ENCODE measurements at places on chromosomes 3 and 15.

GRCh38 chr3:7766530-7766929 is 735.1 kb upstream of the LMCD1 start:
- peaks cover 2% of the 10 kb centered on the region for H3K27me3 ChIP-seq
- H3K4me1 ChIP-seq: no peaks in the 10 kb centered on the region
- no peak overlapping the region for H3K4me3 ChIP-seq
- no peaks in the 10 kb centered on the region for H3K36me3 ChIP-seq
- DNase-seq: no peak

GRCh38 chr3:76694063-76694462 is 345.8 kb upstream of the ROBO2 start:
- no peak for DNase-seq
- no peaks in the 10 kb centered on the region for H3K4me1 ChIP-seq
- no peak overlapping the region for H3K4me3 ChIP-seq
- H3K27me3 ChIP-seq: no peaks in the 10 kb centered on the region

DNA sequence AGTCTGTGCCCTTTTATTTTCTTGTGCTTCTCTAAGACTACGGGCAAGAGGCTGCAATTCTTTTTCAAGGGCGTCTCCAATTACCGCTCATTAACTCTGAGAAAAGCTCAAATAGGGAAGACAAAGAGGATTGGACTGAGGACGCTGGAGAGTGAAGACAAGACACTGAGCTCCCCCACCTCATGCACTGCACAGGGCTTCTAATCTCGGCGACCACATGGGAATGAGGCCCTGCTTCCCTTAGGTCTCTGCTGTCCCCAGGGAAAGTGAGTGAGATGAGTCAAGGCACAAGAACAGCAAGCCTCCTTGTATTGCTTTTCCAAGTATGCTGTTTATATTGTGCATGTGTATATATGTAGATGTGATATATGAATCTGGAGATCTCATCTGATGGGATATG is 392.2 kb upstream of the CFAP20DC start:
- H3K4me3 ChIP-seq: no peak overlapping the region
- H3K36me3 ChIP-seq: no peaks in the 10 kb centered on the region
- H3K4me1 ChIP-seq: peaks cover 36% of the 10 kb centered on the region
- DNase-seq: no peak
- peaks cover 23% of the 10 kb centered on the region for H3K27me3 ChIP-seq

- no peaks in the 10 kb centered on the region for H3K27me3 ChIP-seq
- no peaks in the 10 kb centered on the region for H3K36me3 ChIP-seq
- no peak overlapping the region for H3K4me3 ChIP-seq
Observed at GRCh38 chr3:21859124-21860081, 108.4 kb upstream of the ZNF385D start.

All from type B pancreatic cell (in vitro differentiated cells).